NCI-H1694 treated with DMSO at 0.1 percent for 48 hours (cell line): ENCODE measurements at places on chromosomes 12 and 14.
A peak's percentile ranks its signal among the peaks of the same experiment; 100 is the strongest.

DNA sequence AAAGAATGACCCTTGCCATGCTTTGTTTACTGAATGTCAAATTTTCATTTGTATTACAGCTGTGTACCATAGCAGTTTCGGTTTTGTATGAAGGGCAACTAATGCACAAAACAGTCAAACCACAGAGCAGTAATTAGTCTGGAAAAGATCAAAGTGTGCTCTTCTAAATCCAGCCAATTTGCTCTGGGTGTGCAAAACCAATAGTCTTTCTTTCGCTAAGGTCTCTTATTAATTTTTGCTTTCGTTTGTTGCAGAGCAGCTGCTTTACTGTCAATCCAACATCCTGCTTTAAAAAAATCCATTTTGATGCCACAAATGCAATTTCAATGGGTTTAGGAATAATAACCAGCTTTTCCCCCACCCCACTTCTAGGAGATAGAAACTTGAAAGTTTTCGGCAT is 114.2 kb downstream of the BRMS1L start:
- DNase-seq = no peak

- no peak for DNase-seq
Measured at GRCh38 chr12:123571343-123571813, 13.0 kb upstream of the TMED2 start.

DNA sequence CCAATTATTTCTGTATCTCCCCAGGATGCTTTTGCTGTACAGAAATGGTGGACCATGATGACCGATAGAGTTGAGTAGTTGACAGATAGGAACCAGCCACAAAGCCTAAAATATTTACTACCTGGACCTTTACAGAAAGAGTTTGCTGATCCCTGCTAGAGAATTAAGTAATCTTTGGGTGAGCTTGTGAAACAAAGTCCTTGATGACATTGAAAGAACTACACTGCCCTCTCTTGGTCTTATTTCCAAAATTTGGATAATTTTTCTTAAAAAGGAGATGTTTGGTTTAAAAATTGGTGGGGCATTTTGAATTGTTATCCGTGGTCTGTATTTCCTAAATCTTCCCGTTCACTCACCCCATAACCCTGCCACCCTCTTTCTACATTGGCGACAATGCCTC is 13.7 kb upstream of the TCTN1 start:
- peak; percentile 31 for DNase-seq

DNA sequence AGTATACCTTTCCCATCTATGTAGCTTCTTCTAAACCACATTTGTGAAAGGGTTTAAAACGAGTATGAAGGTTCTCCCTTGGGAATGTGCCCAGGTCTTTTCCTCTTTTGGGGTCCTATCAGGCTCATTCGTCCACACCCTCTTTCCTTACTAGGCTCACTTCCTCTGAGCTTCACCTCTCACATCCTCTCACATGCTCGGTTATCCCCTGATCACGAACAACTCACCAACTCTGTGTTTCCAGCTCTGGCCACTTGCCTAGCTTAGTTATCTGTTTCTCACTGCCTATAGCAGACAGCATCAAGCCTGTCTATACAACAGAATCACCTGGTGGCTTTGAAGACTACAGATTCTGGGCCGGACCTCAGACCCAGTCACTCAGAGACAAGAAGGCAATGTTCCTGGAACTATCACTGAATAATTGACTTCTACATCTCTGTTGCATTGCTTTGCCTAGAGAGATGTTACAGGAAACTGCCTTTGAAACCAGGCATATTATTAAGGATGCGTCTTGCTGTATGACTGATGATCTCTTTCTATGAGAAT is 158.2 kb downstream of the FOXN3 start:
- DNase-seq = no peak
